ENCODE measurements at places on chromosomes 12 and 14.

DNA sequence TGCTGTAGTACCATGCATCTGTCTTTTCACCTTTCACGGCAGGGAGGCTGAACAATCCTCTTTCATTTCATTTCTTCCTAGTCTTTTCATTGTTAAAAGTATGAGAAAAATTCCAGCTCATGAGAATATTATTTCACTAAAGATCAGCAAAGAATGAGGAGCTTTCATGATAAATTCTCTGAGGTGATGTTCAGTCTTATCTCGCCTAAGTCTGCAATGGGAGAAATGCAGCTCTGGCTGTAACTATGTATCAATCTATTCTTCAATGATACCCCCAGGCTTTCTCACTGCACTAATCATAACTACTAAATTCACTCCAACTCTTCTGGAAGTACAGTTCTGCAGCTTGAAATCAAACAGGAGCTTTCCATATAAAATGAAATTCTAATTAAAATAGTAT, 15.7 kb downstream of the FOXG1 start:
- DNase-seq = no peak

DNA sequence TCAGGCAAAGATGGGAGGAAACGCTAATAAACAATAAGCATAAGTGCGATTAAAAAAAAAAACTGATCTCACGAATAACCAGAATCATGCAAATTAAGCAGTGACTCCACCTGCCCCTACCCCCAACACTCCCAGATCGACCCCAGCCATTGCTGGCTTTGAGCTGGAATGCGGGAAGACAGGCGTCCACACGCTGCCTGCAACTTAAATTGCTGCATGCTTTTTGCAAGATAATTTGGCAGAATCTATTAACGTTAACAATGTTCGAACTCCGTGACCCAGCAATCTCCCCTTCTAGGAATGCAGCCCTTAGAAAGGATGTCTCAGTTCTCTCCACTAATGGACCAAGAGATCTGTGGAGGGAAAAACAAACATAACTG, 935 bp upstream of the CKB start:
- no peak for DNase-seq

GRCh38 chr14:61992926-61993325, 230.7 kb downstream of the SNAPC1 start:
- no peak for DNase-seq

- DNase-seq = no peak
These were observed 55.6 kb downstream of the TRMT5 start for GRCh38 chr14:60925286-60925685.
